ENCODE measurements at places on chromosomes 12 and 14. TPM values are rescaled to one million over a fixed set of nuclear protein-coding genes. Genes with fewer than 3 reads are reported as not detected.

Gene DDIT3
- total RNA-seq = 107 TPM

Gene TAS2R42
- not detected for total RNA-seq

Gene NPFF
- total RNA-seq = 3.0 TPM

Gene LRCOL1
- total RNA-seq = not detected

Gene GSG1
- total RNA-seq = not detected

- no peak for DNase-seq
Measured at GRCh38 chr12:32705783-32706182, 26.7 kb downstream of the DNM1L start.

Gene CHD8
- 88.7 TPM for total RNA-seq

GRCh38 chr14:73662487-73662943 is 17.7 kb downstream of the DNAL1 start:
- peak; percentile 82 for DNase-seq

GRCh38 chr14:89415159-89415558 is 1.9 kb downstream of the FOXN3 start:
- DNase-seq = no peak

GRCh38 chr14:35292770-35293561 is 784 bp downstream of the PSMA6 start:
- DNase-seq = no peak

- DNase-seq = no peak
Measured at GRCh38 chr14:81889529-81889928, 355.9 kb upstream of the SEL1L start.

- peak; percentile 73 for DNase-seq
Measured at GRCh38 chr12:79420146-79420618, 270.6 kb downstream of the PAWR start.

DNA sequence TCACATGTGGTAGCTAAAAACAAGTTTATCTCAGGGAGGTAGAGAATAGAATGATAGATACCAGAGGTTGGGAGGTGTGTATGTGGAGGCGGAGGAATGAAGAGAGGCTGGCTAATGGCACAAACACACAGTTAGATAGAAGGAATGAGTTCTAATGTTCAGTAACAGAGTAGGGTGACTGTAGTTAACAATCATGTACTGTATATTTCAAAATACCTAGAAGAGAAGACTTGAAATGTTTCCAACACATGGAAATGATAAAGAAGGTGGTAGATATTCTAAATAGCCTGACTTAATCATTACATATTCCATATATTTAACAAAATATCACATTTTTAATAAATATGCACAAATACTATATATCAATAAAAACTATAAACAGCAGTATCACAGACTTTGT is 8.9 kb upstream of the IFNG-AS1 start:
- no peak for DNase-seq

Gene LRP1
- total RNA-seq = 53.6 TPM

Gene AMIGO2
- 271 TPM for total RNA-seq

DNA sequence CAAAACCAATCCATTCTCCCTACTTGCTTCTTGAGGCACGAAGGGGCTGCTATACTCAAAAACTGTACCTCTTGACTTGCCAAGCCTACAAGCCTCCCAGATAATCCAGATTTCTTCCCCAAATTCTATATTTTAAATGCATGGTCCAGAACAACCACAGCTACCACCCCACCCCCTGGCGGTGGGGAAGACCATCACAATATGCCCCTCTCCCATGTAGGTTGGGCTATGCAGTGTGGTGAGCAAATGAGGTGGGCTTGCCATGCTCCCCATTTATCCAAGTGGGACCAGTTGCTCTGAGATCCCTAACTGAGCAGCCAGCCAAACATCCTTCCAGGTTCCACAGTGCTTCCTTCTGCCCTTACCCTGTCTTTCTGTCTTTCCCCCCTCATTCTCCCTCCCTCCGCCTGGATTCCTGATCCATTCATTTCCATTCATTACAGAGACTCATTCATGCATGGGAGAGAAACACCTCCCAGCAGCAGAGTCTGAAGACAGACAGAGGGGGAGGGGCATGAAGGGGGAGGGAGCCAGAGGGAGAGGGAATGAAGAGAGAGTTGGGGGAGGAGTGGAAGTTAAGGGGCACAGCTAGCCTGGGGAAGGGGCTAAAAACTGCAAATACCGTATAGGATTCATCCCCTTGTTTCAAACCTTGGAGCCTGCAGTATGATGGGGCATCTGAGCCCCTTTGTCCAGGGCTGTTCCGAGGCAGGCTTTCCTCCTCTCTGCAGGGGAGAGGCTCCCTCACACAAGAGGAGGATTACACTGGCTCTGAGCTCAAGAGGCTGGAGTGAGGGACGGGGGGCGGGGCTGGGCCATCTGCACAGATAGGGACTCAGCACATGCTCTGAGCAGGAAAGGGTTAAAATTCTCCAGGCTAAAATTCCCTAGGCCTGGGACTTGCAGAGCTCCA is 4.4 kb downstream of the ZNF219 start:
- no peak for DNase-seq

DNA sequence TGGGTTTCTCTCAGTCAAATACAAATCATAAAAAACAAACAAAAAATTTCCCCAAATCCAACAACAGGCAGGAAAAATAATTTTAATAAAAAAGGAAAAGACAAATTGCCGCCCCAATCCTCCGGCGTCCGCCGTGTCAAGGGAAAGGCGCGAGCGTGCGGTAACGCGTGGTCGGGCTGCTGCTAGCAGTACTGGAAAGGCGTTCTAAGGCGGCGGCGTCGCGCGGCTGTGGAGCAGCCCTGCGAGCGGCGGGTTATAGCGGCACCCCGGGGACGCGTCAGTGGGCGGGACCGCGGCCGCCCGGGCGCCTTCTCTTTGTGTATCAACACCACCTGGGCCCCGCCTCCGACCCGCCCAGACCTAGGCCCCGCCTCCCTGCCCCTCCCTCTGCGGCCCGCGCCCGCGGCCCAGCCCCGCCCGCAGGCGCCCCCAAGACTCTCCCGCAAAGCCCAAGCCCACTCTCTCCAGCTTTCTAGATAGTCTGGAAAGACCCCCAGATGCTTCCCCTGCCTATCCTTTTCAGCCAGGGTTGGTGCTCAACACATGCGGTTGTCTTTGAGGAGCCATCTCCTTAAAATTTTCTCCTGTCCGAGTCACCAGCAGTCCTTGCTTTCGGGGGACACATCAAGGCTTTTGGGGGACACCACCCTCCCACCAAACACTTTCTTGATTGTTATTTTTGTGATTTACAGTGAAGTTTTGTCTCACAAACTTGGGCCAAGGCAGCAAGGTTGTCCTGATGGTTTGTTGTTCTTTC is at the start of gene SLC38A2:
Gene SLC38A2 (minus strand): TSS at position 230 of the 757 bp plus-strand sequence. CDS start 1,480 bp downstream, outside the sequence.
- no peak for DNase-seq

Gene PMEL
- 0.96 TPM for total RNA-seq

GRCh38 chr12:21725731-21726130 is 48.8 kb downstream of the KCNJ8 start:
- DNase-seq = no peak

- no peak for DNase-seq
Measured at GRCh38 chr14:105099778-105100177, 34.5 kb upstream of the GPR132 start.

GRCh38 chr14:100047600-100047999 is 17.6 kb upstream of the EVL start:
- DNase-seq = no peak

Gene PTPRO
- 3.7 TPM for total RNA-seq

DNA sequence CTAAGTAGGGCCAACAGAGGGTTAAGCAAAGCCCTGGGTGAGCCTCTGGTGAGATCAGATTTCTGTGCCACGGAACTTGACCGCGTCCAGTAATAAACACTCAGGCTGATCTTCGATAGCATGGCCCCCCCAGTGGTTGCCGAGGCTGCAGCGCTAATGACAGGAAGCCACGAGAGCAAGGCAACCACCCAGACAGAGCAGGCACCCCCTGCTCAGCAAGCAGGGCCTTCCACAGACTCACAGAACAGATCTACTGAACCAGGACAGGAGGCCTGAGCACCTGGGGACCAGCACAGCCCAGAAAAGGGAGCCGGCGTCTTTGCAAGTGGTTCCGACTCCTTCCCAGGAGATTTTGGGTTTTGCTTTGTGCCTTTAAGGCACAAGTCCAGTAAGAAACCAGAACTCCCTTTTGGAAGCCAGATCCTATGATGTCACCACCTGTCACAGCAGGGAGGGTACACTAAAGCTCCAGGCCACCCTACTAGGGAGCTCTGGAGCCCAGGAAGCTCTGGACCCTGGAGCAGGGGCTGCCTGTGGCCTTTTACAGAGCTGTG is 42.3 kb downstream of the BCL11B start:
- DNase-seq = no peak

DNA sequence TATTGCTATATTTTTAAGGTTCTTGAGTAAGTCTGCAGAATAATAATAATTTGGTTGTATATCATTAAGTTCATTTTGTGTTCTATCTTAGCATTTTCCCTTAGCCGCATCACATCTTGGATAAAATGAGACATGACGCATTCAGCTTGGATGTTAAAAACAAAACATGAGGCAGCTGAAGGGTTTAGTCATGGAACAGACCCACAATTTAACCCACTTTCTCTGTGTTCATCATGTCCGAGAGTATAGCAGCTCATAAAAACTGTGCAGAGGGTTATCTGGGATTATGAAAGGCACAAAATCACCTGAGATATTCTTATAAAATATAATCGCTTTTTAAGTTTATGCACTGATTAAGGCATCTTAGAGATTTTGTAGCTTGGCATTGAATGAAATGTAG is 219.3 kb downstream of the TRHDE start:
- no peak for DNase-seq

- no peak for DNase-seq
Measured at GRCh38 chr14:38040411-38040810, 167.3 kb upstream of the SSTR1 start.

DNA sequence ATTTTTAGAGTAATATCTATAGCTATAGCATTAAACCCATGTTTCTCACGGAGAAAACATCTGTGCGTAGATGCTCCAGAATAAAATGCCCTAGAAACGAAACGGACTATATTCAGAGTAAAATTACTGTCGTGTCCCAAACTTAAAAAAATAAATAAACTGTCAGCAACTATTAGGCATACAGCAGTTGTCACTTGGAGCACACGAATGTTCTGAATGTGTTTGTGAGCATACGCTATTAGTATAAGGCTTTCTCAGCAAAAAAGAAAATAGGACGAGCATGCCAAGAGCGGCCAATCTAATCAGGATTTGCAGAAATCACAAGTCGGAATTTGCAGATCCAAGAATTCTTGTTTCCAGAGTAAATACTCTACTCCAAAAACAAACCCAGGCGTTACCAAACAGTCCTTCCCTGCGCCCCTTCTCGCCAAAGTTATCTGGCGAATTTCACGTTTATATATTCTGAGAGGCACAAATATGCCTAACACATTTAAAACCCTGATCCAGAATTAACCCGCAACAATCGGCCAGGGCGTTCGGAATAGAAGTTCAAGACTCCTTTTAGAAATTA is 836 bp downstream of the PTPN21 start:
- no peak for DNase-seq

Gene DMAC2L
- total RNA-seq = 27.5 TPM

- peak; percentile 65 for DNase-seq
Measured at GRCh38 chr12:80551897-80552296, 107.9 kb downstream of the PTPRQ start.

Measured in kidney epithelial cell (primary cell).